MCF 10A (cell line): ENCODE measurements at places on chromosomes 5 and 9. TPM values are rescaled to one million over a fixed set of nuclear protein-coding genes. Genes with fewer than 3 reads are reported as not detected.

PLPP7 gene
- total RNA-seq = not detected in 2 replicates

NMUR2 gene
- not detected in 2 replicates for total RNA-seq

POLR3G gene
- 13.2 and 13.6 TPM in 2 replicates for total RNA-seq

DMGDH gene
- 9.2 and 14.7 TPM in 2 replicates for total RNA-seq

GRCh38 chr5:177982072-177982727 lies 13.8 kb downstream of the PROP1 start:
- H3K36me3 ChIP-seq = no peaks in the 10 kb centered on the region
- H3K4me3 ChIP-seq = no peak overlapping the region
- DNase-seq = peak; percentile 58
- no peaks in the 10 kb centered on the region for H3K27me3 ChIP-seq
- H3K27ac ChIP-seq = no peak overlapping the region

DNA sequence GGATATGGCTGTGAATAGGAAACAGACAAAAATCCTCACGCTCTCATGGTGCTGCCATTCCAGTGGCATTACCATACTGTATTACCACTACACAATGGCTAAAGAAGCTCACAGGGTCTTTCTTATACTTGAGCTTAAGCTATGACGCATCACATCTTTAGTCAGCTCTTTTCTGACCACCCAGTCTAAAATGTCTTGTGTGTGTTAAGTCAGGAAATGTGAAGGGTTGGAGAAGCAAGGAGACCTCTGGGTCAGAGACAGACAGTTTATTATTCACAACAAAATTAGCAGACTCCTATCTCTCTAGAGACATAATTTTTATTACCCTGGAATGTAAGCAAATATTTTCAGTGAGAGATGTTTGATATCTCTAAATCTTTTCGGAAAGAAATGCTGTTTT lies 1583.2 kb upstream of the WWC1 start:
- no peaks in the 10 kb centered on the region for H3K4me1 ChIP-seq
- H3K27me3 ChIP-seq = no peaks in the 10 kb centered on the region
- no peak overlapping the region for H3K4me3 ChIP-seq
- no peak for DNase-seq
- no peaks in the 10 kb centered on the region for H3K36me3 ChIP-seq

DNA sequence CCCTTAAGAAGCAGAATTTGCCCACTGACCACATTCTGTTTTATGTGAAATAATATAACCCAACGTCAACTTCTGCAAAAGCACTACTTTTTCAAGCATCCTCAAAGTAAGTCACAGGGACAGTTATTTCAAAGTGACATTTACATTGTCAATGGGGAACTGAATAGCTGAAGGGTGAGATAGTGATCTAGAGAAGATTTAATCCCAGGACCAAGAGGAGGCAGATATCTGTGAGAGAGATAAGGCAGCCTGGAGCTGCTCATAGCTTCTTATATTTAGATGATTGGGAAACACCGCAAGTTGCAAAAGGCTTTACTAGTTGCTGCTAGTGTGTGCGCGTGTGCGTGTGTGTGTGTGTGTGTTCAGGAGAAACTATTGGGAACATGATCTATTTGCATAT lies 210.4 kb upstream of the RFX3 start:
- no peaks in the 10 kb centered on the region for H3K36me3 ChIP-seq
- H3K4me3 ChIP-seq = no peak overlapping the region
- DNase-seq = no peak
- H3K4me1 ChIP-seq = peaks cover 18% of the 10 kb centered on the region
- H3K27me3 ChIP-seq = no peaks in the 10 kb centered on the region
